ENCODE measurements at places on chromosomes 12 and 14. TPM values are rescaled to one million over a fixed set of nuclear protein-coding genes. Genes with fewer than 3 reads are reported as not detected.

DNA sequence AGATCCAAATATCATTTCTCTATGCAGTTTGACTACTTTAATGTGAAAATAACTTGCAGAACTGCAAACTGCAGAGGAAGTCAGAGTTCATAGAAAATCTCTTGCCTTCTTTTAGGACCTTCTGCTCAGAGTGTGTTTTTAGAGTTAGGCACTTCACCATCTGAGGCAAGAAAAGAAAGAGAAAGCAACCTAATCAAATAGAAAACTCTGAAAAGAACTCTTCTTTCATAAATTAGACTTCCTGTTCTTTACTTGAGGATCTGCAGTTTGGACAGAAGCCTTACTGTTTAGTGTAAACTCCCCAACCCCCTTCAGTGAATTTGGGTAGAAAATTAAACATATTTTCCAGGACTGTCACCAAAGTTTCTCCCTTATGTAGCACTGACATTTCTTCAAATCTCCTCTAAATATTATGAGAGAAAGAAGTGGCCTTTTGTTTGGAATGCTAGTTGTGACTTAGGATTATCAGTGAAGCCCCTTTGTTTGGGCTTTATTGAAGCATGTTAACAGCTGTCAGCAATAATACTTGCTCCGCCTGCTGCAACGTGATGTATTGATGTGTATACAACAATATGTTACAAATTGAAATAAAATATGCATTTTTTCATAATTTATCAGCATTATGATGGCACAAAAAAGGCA, 99.5 kb downstream of the PDZRN4 start:
- H3K4me3 ChIP-seq: no peak overlapping the region
- no peak overlapping the region for H3K27ac ChIP-seq
- no peak for DNase-seq
- H3K36me3 ChIP-seq: no peaks in the 10 kb centered on the region
- H3K4me1 ChIP-seq: no peaks in the 10 kb centered on the region

- H3K4me1 ChIP-seq: no peaks in the 10 kb centered on the region
- H3K4me3 ChIP-seq: no peak overlapping the region
- no peaks in the 10 kb centered on the region for H3K27me3 ChIP-seq
- no peak overlapping the region for H3K27ac ChIP-seq
Measured at GRCh38 chr14:53824061-53824460, 132.6 kb downstream of the BMP4 start.

DNA sequence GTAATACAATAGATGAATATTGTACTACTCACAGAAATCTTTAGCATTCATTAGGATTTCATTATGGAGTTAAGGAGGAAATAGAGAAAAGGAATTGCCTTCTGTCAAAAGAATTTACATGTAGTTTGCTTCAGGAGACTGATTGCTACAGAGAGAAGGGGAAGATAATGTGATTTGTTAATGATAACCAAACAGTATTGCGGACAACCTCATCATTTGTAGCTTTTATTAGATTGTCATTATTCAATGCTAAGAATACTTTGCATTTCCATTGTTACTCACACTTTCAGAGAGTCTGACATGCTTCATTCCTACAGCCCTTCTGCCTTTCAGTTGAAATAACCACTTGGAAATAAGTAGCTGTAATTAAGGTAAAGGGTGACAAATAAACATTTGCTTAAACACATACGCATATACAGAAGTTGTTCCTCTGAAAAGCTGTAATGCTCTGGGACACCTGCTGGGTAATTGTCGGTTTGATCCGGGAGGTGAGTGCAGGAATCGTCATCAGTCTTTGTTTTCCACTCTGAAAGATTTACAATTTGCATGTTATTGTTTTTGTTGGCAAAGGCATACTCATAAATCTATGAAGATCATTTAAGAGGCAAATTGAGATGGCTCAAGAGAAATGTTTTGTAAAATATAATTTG, 600.2 kb downstream of the TRHDE start:
- no peaks in the 10 kb centered on the region for H3K27me3 ChIP-seq
- peak overlapping the region; percentile 5 for H3K27ac ChIP-seq
- no peak overlapping the region for H3K4me3 ChIP-seq
- H3K36me3 ChIP-seq: no peaks in the 10 kb centered on the region

- DNase-seq: no peak
- H3K4me1 ChIP-seq: peaks cover 20% of the 10 kb centered on the region
- H3K27me3 ChIP-seq: no peaks in the 10 kb centered on the region
- no peak overlapping the region for H3K27ac ChIP-seq
- H3K4me3 ChIP-seq: no peak overlapping the region
Measured at GRCh38 chr14:90681929-90682328, 134.3 kb downstream of the TTC7B start.

GRCh38 chr14:37179896-37180502, 7.6 kb upstream of the SLC25A21 start:
- DNase-seq: no peak
- H3K27ac ChIP-seq: no peak overlapping the region
- H3K36me3 ChIP-seq: no peaks in the 10 kb centered on the region

DNA sequence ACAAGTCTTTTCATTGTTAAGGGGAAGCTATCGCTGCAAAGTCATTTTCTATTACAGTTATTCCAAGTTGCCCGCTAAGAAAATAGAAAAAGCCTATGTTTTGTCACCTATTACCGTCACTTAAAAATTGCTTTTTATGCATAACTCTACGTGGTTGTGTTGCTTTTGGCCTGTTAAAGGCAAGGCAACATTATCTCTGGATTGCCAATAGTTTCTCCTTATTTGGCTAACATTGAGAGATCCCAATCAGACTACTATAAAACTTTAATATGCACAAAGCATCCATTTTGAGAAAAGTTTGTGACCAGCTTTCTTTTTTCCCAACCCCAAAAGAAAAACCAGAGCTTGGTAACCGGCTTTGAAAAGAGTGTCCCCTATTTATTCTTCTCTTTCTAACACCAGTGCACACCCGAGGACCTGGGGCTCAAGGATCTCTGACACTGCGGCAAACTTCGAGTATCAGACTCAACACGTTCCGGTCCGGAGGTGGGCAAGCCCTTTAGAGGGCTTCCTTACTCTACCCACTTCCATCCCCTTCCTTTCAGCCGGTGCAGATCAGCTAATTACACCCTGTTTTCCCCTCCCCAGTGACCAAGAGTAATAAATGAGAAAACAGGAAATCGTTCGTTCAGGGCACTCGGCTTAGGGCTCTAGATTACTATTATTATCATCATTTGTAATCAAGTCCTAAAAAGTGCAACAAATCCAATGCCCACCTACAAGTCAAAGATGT, 1.2 kb downstream of the PPP1R12A start:
- peaks cover 22% of the 10 kb centered on the region for H3K4me1 ChIP-seq
- no peaks in the 10 kb centered on the region for H3K36me3 ChIP-seq
- H3K27ac ChIP-seq: peak overlapping the region; percentile 83
- DNase-seq: peak; percentile 32

DNA sequence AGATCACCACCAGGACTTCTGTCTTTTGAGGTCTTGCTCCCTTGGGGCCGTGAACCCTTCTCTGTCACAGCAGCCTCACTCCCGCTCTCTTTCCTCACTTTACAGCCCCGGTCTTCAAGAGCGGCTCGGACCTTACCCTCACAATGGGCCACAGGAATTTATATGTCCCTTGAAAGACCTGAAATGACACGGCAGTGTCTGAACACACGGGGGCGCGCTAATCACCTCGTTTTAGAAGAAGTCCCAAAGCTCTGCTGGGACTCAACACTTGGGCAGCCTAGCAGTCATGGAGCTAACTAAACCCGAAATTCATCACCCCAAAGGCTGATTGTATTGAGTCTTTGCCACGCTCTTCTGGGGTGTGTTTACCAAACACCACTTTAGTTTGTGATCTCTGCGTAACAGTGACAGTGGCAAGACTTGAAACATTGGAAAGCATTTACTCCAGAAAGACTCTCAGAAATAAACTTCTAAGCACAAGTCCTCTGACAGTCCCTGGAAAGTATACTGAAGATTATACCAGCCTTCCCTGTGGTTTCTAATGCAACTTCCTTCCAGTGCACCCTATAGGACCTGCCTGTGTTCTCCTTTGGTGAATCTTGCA, 29.0 kb downstream of the SERPINA11 start:
- H3K36me3 ChIP-seq: no peaks in the 10 kb centered on the region
- H3K27me3 ChIP-seq: no peaks in the 10 kb centered on the region
- peak; percentile 89 for DNase-seq
- no peak overlapping the region for H3K27ac ChIP-seq
- H3K4me3 ChIP-seq: no peak overlapping the region
- peaks cover 12% of the 10 kb centered on the region for H3K4me1 ChIP-seq

DNA sequence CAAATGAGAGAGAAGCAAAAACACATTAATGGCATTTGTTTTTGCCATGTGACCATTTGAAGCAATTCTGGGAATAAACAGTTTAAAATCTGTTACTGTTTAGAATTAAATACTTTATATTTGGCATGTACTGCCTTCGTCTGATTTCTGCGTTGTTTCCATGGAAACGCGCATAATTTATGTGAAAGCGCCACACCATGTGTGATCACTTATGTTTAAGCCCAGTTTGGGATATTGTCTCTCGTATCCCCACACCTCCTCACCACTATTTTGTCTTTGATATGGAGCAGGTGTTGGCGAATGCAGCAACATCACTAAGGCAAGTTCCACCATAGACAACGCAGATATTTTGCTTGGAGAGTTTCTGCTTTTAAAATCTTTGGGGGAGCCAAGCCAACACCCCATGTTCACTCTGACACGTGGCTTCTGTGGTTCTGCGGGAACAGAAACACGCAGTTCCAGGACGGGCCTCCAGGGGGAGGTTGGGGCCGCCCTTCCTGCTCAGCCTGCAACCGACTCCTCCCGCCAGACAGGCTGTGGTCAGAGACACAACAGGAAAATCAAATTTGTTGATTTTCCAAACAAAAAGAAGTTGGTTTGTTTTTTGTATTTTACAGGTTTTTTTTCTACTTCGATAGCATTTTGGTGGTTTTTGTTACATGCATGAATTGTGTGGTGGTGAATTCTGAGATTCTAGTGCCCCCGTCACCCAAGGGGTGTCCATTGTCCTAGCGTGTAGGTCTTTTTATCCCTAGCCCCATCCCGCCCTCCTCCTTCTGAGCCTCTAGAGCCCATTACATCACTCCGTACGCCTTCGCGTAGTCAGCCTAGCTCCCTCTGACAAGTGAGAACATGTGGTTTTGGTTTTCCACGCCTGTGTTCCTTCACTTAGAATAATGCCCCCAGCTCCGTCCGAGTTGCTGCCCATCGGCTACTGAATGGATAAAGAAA, 101.9 kb upstream of the SFSWAP start:
- no peaks in the 10 kb centered on the region for H3K27me3 ChIP-seq
- H3K4me1 ChIP-seq: peaks cover 13% of the 10 kb centered on the region
- H3K27ac ChIP-seq: no peak overlapping the region
- H3K36me3 ChIP-seq: no peaks in the 10 kb centered on the region
- peak; percentile 71 for DNase-seq
- H3K4me3 ChIP-seq: no peak overlapping the region

GRCh38 chr12:105677672-105678071, 347.2 kb downstream of the C12orf75 start:
- no peaks in the 10 kb centered on the region for H3K36me3 ChIP-seq
- no peaks in the 10 kb centered on the region for H3K27me3 ChIP-seq
- no peaks in the 10 kb centered on the region for H3K4me1 ChIP-seq
- H3K27ac ChIP-seq: no peak overlapping the region
- DNase-seq: no peak

- no peaks in the 10 kb centered on the region for H3K27me3 ChIP-seq
- no peak overlapping the region for H3K4me3 ChIP-seq
- no peaks in the 10 kb centered on the region for H3K36me3 ChIP-seq
- no peak overlapping the region for H3K27ac ChIP-seq
- no peaks in the 10 kb centered on the region for H3K4me1 ChIP-seq
- no peak for DNase-seq
Measured at GRCh38 chr12:91778091-91778832, 367.4 kb downstream of the BTG1 start.

- H3K27me3 ChIP-seq: no peaks in the 10 kb centered on the region
- H3K27ac ChIP-seq: no peak overlapping the region
- H3K4me3 ChIP-seq: no peak overlapping the region
- H3K4me1 ChIP-seq: peaks cover 17% of the 10 kb centered on the region
- H3K36me3 ChIP-seq: no peaks in the 10 kb centered on the region
Measured at GRCh38 chr14:61462566-61463193, 141.3 kb downstream of the PRKCH start.

GRCh38 chr12:6952863-6953441, 1.8 kb downstream of the PTPN6 start:
- DNase-seq: no peak
- no peak overlapping the region for H3K27ac ChIP-seq
- H3K27me3 ChIP-seq: no peaks in the 10 kb centered on the region
- no peaks in the 10 kb centered on the region for H3K4me1 ChIP-seq

DNA sequence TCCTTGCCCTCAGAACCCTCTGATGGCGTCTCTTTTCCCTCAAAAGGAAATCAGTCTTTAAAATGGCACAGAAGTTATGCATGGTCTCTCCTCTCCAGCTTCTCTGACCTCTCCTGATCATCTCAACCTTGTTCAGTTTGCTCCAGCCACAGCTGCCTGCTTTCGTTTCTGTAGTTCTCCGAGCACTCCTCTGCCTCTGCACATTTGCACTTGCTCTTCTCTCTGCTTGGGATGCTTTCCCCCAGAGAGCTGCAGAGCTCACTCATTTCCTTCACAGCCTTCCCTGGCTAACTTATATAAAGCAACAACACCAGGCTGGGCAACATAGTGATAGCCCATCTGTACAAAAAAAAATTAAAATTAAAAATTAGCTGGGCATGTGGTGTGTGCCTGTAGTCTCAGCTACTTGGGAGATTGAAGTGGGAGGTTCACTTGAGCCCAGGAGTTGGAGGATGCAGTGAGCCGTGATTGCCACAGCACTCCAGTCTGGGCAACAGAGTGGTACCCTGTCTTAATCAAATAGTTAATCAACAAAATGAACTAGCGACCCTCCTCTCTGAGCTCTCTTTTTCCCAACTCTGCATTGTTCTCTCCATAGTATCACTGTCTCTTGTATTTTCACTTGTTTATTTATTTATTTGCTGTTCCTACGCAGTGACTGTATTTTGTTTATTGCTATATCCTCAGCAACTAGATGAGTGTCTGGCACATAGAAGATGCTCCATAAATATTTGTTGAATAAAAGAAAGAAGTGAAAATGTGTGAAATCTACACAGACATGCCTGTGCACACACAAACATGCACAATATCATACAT, 37.7 kb downstream of the PPFIBP1 start:
- H3K36me3 ChIP-seq: no peaks in the 10 kb centered on the region
- no peak overlapping the region for H3K27ac ChIP-seq
- no peaks in the 10 kb centered on the region for H3K27me3 ChIP-seq
- H3K4me1 ChIP-seq: peaks cover 17% of the 10 kb centered on the region
- DNase-seq: no peak

GRCh38 chr14:104326848-104327247, 188.5 kb downstream of the KIF26A start:
- H3K4me1 ChIP-seq: no peaks in the 10 kb centered on the region
- no peaks in the 10 kb centered on the region for H3K36me3 ChIP-seq
- H3K27ac ChIP-seq: no peak overlapping the region
- H3K27me3 ChIP-seq: no peaks in the 10 kb centered on the region
- DNase-seq: no peak

- no peaks in the 10 kb centered on the region for H3K4me1 ChIP-seq
- no peak overlapping the region for H3K4me3 ChIP-seq
- no peak overlapping the region for H3K27ac ChIP-seq
- no peaks in the 10 kb centered on the region for H3K36me3 ChIP-seq
- DNase-seq: no peak
- no peaks in the 10 kb centered on the region for H3K27me3 ChIP-seq
Measured at GRCh38 chr12:118332511-118332910, 40.2 kb downstream of the TAOK3 start.

FGD4 gene
- total RNA-seq: 41.4 TPM

TPPP2 gene
- not detected for total RNA-seq

RTN1 gene
- 18.6 TPM for total RNA-seq

MAP3K9 gene
- 14.9 TPM for total RNA-seq

MANSC4 gene
- 0.12 TPM for total RNA-seq
